ENCODE measurements at places on chromosomes 12 and 14.

GRCh38 chr14:90495357-90496276 lies 98.8 kb downstream of the CALM1 start:
- no peak for DNase-seq

GRCh38 chr14:82134411-82134810 lies 600.8 kb upstream of the SEL1L start:
- no peak for DNase-seq

GRCh38 chr14:69614592-69614991 lies 3.2 kb downstream of the SUSD6 start:
- no peak for DNase-seq

GRCh38 chr12:67430708-67431335 lies 161.7 kb downstream of the CAND1 start:
- peak; percentile 2 for DNase-seq

- no peak for DNase-seq
These were observed 432.6 kb downstream of the PCNX1 start for GRCh38 chr14:71339650-71340415.

DNA sequence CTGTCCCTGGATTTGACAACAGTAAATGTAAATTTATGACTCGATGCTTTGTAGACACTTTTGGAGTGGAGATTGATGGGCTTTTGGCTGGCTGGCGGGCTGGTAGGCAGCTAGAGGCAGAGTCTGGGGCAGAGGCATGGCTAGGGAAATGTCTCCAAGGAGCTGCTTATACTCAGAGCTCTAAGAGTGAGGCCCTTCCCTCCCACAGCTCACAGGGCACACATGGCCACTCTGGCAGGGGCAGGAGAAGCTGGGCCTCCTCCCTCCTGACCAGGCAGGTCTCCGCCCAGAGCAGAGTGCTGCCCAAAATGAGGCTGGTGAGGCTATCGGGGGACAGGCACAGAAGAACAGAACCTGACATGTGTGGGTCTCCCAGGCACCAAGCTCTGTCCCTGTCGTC lies 67.5 kb downstream of the GALNT16 start:
- no peak for DNase-seq

DNA sequence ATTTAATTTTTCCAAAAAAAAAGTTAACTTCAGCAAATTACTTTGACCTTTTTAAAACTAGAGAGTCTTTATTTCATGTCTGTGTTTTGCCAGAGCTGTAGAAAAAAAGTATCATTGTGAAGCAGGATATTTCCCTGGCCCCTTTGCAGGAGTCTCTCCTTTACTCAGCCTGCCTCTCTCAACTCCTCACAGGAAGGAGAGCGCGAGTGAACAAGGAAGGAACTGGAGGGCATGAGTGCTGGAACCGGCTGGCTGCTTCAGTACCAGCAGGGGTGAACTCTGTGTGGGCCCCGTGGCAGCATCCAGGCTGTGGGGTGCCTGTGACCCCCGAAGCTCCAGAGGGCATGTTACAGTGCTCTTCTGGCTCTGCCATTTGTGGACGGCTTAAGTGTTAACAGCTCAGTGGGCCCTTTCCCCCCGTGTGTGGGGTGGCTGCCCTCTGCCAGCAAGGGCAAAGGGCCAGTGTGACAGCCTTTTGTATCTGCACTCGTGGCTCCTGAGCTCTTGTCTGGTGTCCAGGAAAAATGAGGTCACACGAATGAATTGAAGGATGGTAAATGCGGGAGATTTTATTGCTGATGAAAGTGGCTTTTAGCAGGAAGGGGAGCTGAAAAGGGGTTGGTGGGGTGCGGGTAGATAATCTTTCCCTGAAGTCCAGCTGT lies 76.6 kb upstream of the KCNH3 start:
- peak; percentile 9 for DNase-seq

All from substantia nigra (tissue), 51 donors.